ENCODE measurements at places on chromosomes 4 and X.
A peak's percentile ranks its signal among the peaks of the same experiment; 100 is the strongest.

GRCh38 chrX:40282946-40283660, 185.3 kb upstream of the BCOR start:
- no peak for DNase-seq

GRCh38 chrX:105461016-105461415, 240.5 kb upstream of the TEX13A start:
- no peak for DNase-seq

DNA sequence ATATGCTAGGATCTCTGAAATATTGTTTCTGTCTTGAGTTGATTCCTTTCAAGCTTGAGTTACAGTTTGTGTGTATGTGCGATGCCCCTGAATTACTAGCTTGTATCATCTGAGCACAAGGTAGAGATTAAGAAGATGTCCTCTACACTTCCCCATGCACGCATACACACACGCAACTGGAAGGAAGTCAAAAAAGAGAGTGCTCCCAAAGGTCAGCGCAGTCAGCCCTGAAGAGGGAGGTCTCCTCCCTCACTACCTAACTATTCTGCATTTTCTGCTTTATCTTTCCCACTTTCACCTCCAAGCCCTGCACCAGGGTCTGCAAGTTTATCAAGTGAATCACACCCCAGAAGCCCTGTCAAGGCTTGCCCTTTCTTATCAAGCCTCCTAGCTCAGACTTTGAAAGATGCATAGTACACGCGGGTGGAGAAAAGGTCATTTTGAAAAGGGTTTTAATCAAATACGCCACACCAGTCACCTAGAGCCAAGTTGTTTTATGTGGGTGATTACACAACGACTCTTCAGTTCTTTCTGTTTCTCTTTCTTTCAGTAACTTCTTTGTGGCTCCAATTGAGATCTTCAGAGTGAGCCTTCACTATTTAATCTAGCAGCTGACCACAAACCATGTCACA, 127.7 kb downstream of the ASB9 start:
- DNase-seq = no peak

DNA sequence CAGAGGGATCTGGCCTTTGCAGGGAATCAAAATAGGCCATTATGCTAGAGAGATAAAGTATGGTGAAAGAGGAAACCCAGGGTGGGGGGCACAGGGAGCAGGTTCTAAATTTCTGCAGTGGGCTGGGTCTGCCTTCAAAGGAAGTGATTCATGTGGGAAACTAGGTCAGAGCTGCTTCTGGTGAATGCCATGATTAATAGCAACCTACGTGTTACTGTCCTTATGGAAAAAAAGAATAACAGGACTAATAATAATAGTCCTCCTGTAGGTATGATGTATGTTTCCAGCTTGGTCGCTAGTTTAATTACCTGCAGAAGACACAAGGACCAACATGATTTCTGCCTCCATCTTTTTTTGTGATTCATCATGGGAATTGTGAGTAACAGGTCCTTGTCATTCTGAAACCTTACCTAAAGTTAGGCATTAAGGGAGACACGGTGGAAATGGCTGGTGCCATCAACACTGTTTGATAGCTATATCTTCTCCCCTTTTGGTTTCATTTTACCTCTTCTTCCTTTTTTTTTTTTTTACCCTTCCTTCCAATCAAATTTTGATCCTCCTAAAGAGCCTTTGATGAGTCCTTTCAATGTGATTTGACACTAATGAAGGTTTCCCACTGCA, 180.4 kb downstream of the CPEB2 start:
- DNase-seq = no peak

DNA sequence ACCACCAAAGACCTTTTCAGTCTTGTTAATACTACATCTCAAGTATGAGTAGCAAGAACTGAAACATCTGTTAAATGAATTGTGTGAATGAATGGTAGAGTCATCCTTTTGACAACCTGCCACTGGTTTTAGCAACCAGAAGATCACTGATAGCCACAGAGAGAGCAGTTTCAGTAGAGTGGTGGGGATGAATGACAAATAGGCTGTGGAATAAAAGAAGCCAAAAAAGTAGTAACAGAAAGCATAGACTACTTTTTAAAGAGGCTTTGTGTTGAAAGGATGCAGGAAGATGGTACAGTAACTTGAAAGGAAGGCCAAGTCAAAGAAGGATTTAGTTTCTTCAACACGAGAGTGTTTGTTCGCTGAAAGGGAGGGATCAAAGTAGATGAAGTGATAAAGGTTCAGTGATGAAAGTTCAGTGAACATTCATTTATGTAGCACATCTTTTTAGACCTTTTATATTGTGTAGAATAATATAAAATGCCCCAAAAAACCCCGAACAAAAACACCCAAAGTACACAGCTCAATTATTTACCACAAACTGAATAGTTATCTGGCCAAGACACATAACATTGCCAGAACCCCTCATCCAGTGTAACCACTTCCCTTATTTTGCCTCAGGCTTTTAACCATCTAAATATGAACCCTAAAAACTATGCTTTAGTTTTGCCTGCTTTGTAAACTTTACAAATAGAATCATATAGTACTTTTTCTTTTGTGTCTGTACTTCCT, 40.1 kb upstream of the EIF1AX start:
- no peak for DNase-seq

DNA sequence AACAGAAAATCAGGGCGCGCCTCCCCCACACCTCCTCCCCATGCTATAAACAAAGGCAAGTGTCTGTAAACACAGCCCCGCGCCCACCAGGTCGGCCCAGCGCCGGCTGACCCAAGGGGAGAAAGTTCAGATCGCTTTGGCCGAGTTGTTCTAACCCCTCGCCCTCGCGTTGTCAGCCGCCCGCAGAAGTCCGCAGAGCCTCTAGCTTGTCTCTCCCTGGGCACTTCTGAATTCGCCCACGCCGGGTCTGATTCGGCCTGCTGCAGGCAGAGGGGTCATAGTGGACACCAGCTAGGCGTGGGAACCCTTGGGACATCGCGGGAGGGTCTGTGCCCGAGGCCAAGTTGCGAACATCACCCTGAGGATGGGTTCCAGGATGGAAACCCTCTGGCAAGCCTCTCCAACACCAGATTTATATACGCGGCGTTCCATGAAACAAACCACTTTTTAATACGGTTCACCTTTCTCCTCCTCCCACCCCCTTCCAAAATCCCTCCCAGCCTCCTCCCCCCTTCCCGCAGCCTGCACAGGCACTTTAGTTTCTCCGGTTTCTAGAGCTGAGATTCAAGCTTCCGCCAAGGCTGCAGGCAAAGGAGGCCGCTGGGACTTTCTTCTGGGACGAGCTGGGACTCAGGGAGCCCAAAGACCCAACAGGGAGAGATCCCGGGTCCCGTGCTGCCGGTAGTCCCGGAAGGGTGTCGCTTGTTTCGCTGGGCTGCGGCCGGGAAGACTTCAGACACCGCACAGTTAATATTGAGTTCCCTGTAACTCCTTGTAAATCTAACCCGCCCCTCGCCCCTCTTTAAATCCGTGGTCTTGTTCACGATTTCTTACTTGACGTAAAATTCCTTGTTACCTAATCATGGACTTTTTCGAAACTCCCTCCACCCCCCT, 4.7 kb downstream of the HAND2 start:
- no peak for DNase-seq

DNA sequence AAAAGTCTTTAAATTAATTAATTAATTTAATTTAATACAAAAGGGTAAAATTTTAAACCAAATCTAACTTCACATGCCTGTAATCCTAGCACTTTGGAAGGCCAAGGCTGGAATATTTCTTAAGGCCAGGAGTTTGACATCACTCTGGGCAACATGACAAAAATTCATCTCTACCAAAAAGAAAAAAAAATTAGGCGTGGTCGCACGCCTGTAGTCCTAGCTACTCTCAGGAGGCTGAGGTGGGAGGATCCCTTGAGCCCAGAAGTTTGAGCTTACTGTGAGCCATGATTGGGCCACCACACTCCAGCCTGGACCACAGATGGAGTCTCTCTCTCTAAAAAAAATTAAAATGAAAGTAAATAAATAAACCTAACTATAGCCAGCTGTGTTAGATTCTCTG, 39.2 kb upstream of the ANTXR2 start:
- DNase-seq = no peak

DNA sequence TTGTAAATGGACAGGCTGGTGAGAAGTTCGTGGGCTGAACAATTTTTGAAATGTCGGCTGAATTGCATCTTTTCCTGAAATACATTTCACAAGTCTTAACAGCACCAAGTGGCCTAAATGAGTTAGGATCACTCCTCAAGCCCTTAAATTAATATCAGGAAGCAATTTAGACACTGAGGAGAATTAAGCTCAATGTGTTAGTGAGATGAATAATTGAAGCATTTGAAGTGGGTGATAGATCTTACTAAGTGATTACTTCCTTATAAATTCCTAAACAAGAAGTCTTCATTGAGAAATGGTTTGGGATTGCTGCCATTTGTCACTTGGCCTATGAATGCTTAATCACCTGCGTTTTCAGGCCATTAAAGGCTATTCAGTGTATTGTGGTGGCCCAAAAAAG, 116.8 kb downstream of the NAA11 start:
- no peak for DNase-seq

DNA sequence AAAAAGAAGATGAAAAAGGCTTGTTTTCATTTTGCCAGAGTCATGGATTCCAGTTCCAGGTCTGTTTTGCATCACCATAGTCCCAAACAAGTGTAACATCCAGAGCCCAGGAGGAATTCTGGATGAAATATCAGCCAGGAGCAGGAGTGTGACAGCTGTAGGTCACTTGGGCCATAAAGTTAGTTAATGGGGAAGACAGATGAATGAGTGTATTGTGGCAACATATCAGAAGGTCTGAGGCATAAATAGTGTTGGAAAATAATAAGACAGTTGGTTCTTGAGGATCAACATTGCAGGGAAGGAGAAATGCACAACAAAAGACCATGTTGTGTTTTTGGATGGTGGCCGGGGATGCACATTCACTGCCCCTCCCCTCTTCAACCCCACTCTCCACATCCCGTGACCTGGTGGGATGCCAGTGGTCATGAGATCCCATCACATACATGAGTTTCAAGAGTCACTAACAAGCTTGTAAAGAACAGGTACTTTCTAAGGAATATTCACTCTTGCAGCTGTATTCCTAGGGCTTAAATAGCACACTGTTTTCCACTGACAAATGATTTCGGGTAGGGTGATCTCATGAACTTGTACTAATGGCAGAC, 83.1 kb upstream of the IGFBP7 start:
- no peak for DNase-seq

- DNase-seq = no peak
Observed at GRCh38 chrX:48492293-48492910, 16.4 kb upstream of the PORCN start.

DNA sequence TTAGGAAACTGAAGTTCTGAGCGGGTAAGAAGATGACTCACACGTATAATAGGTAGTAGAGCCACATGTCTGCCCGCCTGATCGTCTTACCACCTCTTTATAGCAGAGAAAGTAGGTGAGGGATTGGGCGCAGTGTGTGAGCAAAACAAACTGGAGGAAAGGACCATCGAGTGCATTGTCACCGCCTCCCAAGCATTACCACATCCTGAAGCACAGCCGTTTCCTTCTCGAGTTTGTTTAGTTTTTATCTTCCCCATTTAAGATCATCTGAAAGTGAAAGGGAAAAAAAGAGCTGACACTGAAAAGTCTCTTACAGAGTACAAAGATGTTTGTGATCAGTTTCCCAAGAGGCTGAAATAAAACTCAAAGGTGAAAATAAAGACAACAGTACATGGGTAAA, 14.8 kb downstream of the PDK3 start:
- peak; percentile 10 for DNase-seq

- no peak for DNase-seq
Observed at GRCh38 chr4:186167605-186168004, 23.8 kb upstream of the CYP4V2 start.

- DNase-seq = no peak
Observed at GRCh38 chr4:82638479-82638878, 76.7 kb upstream of the TMEM150C start.

- DNase-seq = no peak
Observed at GRCh38 chr4:76594173-76594572, 159.1 kb downstream of the SHROOM3 start.

DNA sequence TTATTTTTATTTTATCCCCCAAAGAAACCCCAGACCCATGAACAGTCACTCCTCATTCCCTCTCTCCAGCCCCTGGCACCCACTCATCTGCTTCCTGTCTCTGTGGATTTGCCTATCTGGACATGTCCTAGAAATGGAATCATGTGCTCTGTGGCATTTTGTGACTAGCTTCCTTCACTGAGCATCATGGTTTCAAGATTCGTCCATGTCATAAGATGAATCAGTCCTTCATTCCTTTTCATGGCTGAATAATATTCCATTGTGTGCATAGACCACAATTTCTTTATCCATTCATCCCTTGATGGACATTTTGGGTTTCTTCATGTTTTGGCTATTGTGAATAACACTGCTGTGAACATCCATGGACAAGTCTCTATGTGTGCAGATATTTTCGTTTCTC, 10.2 kb downstream of the ABCD1 start:
- DNase-seq = no peak

GRCh38 chrX:40195368-40195767, 97.6 kb upstream of the BCOR start:
- no peak for DNase-seq

GRCh38 chrX:30577362-30577991, at the start of gene TASL:
TASL (minus strand) TSS chrX:30577766; CDS start chrX:30560355, 17,411 bp downstream.
- no peak for DNase-seq

- peak; percentile 18 for DNase-seq
Observed at GRCh38 chrX:16771483-16772398, 14.5 kb upstream of the TXLNG start.

GRCh38 chr4:8582016-8582415, 1.8 kb downstream of the GPR78 start:
- no peak for DNase-seq

DNA sequence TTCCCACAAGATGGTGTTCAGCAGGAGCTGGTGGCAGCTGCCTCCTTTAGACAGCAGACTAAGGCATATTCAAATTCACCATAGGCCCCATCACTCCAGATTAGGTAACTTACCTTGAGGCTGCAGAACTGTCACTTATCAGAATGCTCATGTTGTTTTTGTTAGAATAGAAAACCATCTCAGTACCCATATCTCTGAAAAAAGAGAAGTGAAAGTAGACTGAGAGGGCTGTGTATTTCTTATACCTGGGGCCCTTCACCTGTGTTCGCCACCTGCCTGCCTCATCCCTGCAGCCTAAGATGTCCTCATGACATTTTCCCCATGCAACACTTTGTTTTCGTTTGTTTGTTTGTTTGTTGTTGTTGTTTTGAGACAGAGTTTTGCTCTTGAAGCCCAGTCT, 32.9 kb upstream of the SPRY1 start:
- DNase-seq = no peak

DNA sequence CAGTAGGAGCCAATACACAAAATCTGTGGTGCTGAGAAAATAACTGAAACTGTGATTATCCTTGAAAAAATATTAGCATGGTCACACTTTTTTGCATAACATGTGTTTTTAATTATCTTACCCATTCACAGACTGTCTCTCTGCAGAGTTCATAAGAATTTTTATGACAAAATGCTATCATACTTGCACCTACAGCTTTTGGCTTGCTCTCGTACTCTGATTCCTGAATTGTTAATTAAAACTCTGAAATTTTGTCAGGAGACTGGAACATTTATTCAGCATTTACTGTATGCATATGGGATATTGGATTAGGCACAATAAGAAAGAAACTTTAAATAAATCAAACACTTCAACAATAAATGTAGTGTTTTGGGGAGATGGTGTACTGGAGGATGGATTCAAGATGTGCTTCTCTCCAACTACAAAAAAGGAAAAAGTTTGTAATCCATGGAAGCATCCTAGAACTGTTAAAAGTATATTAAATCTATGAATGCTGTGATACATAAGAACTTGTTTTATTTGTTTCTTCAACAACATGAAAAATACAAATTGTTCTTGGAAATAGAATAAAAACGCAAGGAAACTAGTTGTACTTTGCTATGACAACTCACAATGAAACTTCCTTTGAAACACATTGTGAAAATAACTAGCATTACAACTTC, 260.5 kb downstream of the SPATA18 start:
- DNase-seq = no peak
